A549 treated with RU486 at 1 μM for 4 hours (cell line): ENCODE measurements at places on chromosomes 6 and 20. TPM values are rescaled to one million over a fixed set of nuclear protein-coding genes. Genes with fewer than 3 reads are reported as not detected.

The PRSS35 gene
- 0.08 to 0.09 TPM in 2 of 5 replicates, not detected in the others for total RNA-seq

The TP53TG5 gene
- total RNA-seq, result not detected in 5 replicates

The HBS1L gene
- total RNA-seq, result 22.0 to 43.2 TPM (median 33.4 TPM) in 5 replicates

The KCNG1 gene
- total RNA-seq, result 13.9 to 24.3 TPM (median 18.1 TPM) in 5 replicates

The PPP1R3G gene
- total RNA-seq, result 1.2 to 2.0 TPM (median 1.6 TPM) in 5 replicates

The FOXC1 gene
- 5.5 to 10.2 TPM (median 9.4 TPM) in 5 replicates for total RNA-seq

The UNC93A gene
- total RNA-seq, result not detected in 5 replicates

The VGLL2 gene
- not detected in 5 replicates for total RNA-seq

The SKIC2 gene
- 19.8 to 25.9 TPM (median 24.7 TPM) in 5 replicates for total RNA-seq

The GPSM3 gene
- 0.26 to 0.58 TPM (median 0.38 TPM) in 5 replicates for total RNA-seq

The FRK gene
- total RNA-seq, result 0.71 to 1.7 TPM (median 1.5 TPM) in 5 replicates

The POM121L2 gene
- total RNA-seq, result not detected in 5 replicates

The ACTR5 gene
- 8.7 to 10.7 TPM (median 9.9 TPM) in 5 replicates for total RNA-seq

The IRAK1BP1 gene
- total RNA-seq, result 0.64 to 0.87 TPM (median 0.74 TPM) in 5 replicates

The CEP250 gene
- total RNA-seq, result 21.8 to 25.4 TPM (median 23.2 TPM) in 5 replicates

The PPIL6 gene
- total RNA-seq, result 1.5 to 3.1 TPM (median 2.6 TPM) in 5 replicates
